ENCODE measurements at places on chromosomes 1 and 21.

- DNase-seq = no peak
These were observed 97.4 kb downstream of the LACTBL1 start for GRCh38 chr1:22875241-22875640.

DNA sequence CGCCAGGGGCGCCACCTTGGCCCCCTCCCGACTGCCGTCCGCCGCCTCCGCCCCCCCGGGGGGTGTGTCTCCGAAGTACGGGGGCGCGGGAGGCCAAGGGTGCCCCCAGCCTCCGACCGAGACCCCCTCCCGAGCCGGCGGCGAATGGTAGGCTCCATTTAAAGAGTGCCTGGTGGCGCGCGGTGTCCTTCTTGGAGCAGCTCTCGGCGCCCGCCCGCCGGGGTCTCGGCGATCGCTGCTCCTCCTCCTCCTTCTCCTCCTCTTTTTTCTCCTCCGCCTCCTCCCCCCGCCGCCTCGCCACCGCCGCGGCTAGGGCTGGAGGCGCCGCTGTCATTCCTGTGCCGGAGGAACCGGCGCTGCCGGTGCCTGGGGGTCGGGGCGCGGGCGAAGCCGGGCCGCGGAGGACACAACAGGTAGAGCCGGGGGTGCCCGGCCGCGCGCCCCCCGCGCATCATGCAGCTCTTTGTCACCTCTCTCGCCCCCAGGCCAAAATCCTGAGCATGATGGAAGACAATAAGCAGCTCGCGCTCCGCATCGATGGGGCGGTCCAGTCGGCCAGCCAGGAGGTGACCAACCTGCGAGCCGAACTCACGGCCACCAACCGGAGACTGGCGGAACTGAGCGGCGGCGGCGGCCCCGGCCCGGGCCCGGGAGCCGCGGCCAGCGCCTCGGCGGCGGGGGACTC, at the start of gene KAZN:
TSS of gene KAZN (plus strand) at position 188 of the 685 bp plus-strand sequence.
- no peak for DNase-seq

DNA sequence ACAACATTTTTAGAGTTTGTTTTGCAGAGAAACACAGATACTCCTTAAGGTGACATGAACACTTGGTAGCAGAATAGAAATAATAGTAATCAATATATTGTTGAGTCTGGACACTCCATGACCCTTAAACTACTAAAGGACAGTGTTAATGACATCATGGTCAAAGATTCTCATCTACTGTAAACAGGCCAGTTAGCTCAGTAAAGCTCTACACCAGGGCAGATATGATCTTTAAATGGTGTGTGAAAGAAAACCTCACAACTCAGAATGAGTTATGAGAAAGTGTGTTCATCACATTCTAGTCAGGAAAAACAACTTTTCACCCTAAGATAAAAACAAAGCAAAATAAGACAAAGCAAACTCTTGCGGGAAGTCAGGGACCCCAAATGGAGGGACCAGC, 58.1 kb upstream of the ADAMTS5 start:
- DNase-seq = no peak

- peak; percentile 15 for DNase-seq
These were observed 372.5 kb upstream of the ST6GALNAC5 start for GRCh38 chr1:76494807-76495206.

GRCh38 chr1:193322211-193322610, 135.8 kb upstream of the B3GALT2 start:
- peak; percentile 71 for DNase-seq
